ENCODE measurements at places on chromosomes 3 and 15. TPM values are rescaled to one million over a fixed set of nuclear protein-coding genes. Genes with fewer than 3 reads are reported as not detected.

Gene MUSTN1
- total RNA-seq, result not detected

Gene PLSCR1
- total RNA-seq, result 71.0 TPM

Gene NME9
- 1.1 TPM for total RNA-seq

Gene NPAP1
- 0.51 TPM for total RNA-seq

Gene STRA6
- 114 TPM for total RNA-seq

Gene NR2E3
- 1.2 TPM for total RNA-seq

Gene DPPA2
- 1.4 TPM for total RNA-seq

Gene GRAMD1C
- total RNA-seq, result 7.7 TPM

Data from mesothelial cell of epicardium (in vitro differentiated cells).